ENCODE measurements at places on chromosomes 7 and 10.

DNA sequence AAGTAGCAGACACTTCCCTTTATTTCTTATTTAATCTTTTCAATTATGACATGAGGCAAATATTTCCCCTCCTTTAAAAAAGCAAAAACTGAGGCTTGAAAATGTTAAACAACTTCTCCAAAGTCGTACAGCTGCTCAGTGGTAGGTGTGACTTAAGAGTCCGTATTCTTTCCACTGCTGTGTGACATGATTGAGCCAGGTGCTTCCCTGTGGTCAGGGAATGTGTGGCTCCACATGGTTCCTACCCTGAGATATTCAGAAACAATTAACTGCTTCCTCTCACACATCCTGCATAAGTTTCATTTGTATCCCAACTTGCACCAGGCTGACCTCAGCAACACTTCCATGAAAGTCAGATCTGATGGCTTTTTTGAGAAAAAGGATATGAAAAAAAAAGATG lies 13.6 kb downstream of the OPALIN start:
- DNase-seq: no peak

DNA sequence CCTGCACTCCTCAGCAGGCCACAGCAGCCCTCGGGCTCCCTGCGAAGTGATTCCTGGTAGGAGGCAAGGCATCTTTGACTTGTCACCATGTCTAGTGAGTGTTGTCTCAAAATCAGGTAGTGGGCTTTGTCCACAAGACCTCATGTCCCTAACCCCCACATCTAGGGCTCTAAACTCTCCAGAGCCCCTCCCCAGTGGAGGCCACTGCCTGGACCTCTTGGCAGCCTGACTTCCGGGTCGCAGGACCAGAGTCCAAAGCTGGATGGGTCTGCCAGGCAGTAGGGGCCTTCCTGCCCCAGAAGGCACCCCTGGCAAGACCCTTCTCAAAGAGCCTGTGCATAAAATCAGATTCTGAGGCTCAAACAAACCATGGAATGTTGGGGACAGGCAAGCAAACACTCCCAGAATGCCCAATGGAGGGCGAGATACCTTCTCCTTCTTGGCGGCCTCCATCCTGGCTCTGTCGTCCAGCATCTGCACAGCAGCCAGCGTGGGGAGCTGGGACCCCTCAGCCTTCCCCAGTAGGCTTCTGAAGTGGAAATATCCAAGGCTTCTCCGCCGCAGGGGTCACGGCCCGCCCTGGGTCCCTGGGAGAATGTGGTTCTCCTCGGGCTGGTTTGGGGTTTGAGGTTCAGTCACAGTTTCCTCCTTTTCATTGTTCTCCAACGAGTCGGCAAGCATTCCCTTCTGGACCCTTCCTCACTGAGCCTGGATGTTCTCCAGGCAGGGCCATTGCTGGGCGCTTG lies 586 bp downstream of the GCK start:
- DNase-seq: no peak

DNA sequence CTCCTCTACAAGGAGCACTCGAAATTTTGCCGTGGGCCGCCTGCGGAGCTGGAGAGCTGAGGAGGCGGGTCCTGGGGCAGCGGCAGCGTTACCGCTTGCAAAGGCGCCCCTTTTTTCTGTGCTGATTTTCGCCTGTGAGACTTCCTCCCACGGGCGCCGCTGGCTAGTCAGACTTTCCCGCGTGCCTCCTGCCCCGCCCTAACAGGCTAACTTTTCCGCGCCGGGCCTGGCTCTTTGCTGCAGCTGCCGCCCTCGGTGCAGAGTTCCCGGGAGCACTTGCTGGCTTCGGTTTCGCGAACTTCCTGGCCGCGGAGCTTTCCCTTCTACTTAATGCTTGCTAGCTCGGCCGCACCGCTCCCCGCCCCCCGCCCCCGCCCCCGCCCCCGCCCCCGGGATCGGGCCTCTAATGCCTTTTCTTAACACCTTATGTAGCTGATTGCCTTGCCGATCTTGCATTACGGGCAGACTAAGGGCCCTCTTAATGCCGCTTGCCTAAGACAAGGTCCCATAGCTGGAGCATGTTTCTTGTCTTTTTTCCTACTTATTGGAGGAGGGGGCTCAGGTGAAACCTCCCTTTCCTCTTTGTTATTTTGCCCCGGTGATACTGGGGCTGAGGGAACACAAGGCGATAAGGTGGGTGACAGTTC lies 37.9 kb upstream of the RASGEF1A start:
- DNase-seq: no peak

- no peak for DNase-seq
These were observed 484.6 kb downstream of the RPS24 start for GRCh38 chr10:78518224-78518623.

DNA sequence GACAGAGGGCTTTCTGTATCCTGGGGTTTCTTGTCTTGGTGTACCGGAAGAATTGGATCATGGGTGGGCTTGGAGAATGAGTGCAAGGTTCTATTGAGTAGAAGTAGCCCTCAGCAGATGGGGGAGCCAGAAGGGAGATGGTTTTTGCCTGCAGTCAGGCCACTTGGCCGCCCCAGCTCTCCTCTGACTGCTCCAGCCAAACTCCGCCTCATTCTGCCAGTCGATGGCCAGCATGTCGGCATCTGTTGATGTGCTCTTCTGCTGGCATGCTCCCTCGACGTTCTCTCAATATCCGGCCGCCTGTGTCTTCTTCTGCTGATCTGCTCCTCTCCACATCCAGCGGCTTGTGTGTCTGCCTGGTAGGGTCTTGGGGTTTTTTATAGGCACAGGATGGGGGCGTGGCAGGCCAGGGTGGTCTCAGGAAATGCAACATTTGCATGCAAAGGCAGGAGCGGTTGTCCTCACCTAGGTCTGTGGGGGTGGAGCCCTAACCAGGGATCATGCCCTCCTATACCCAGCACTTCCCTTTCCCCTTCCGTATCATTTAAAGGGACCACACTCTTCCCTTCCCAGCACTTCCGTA lies 40.2 kb upstream of the TNS3 start:
- no peak for DNase-seq

DNA sequence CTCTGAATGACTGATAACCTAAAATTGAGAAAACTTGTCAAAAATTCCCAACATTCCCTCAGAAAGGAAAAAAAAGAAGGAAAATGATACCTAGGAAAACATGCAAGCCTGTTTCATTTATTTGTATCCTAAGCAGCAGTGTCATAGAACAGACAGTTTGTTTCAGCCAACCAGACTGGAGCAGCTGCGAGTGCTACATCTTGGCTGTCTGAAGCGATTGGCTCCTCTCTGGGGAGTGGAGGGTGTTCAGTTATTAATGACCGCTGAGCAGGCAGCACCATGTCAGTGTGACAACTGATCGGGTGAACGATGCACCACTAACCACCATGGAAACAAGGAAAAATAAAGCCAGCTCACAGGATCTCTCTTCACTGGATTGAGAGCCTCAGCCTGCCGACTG lies at the start of gene LRRN3:
LRRN3 (plus strand) TSS at position 282 of the 400 bp plus-strand sequence. CDS start 31,646 bp downstream, outside the sequence.
- no peak for DNase-seq

- DNase-seq: no peak
These were observed 36.2 kb downstream of the GNG11 start for GRCh38 chr7:93957767-93958166.

DNA sequence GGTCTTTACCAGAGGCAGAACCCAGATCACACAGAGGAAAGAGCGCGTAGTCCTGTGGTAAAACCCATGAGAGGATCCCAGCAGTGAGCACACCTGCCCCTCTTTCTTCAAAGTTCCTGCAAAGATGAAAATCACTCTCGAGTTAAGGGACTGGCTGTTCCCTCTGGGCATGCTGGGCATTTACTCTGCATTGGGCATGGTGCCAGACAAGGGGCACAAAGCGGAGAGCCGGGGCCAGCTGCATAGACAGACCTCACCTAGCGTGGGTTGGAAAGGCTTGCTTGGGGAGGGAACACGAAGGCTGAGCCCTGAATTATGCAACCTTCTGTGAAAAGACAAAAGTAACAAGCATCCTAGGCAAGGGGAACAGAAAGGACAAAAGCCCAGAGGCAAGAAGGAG lies 120.0 kb upstream of the TCERG1L start:
- DNase-seq: no peak

DNA sequence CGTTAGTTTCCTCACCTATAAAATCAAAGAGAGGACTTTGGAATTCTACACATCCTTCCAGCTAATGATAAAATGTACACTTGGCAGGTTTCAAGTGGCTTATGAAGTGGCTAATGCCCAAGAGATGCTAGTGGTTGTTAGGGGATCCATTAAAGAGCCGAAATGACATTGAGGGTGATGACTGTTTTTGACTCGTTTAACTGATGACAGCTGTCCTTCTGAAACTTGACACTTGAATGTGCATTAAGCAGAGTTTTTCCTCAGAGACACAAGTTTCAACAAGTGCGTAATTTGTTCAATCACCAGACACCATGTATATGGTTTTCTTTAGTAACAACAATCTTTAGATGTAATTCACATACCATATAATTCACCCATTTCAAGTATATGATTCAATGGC lies 1.6 kb upstream of the PRF1 start:
- DNase-seq: no peak

DNA sequence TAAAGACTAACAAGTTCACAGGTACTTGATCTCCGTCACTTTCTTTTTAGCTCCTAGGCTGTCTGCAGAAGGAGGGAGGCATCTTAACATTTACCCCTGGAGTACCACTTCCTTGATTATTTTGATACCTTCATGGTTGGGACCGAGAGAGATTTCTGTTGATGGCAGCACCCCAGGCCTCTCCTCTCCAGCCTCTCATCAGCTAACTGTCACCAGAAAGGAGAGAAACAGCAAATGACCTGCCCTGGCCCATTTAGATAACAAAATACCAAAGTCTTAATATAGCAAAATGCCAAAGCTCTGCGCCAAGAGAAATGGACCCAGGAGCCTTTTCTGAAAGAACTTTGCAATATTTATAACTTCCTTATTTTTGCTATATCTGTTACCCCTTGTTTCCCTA lies 30.0 kb upstream of the KLHL7 start:
- no peak for DNase-seq

GRCh38 chr7:199483-200249 lies 7.3 kb downstream of the FAM20C start:
- no peak for DNase-seq

DNA sequence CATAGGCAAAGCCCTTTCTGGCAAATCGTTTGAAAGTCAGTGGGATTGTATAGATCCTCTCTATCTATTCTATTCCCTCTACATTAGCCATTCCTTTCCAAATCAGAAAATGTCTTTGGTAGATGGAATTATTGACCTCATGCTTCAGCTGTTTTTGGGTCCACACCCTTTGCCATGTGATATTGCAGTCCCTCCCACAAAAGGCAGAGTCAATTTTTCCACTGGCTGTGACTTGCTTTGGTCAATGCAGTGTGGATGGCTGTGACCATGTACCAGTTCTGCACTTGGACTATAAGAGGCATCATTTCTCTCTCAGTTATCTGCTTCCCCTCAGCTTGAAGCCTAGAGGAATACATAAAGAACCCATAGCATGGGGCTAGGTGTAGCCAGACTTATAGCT lies 332.9 kb downstream of the PTEN start:
- no peak for DNase-seq

DNA sequence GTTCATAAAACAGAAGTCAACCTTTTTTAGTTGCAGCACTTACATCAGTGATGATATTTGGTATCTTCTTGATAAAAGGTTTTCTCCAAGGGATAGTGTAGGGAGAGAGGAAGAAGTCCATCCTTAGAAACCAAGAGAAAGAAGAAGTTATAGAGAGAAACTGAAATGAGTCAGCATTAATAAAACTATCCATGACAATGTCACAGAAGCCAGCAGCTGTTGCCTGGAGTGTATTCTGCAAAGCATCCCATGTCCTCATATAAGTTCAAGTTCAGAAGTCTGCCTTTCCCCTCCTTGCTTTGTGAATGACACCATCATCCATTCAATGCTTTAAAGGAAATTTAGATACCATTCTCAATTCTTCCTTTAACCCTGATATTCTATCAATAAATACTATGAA lies 14.4 kb upstream of the COL1A2 start:
- no peak for DNase-seq

DNA sequence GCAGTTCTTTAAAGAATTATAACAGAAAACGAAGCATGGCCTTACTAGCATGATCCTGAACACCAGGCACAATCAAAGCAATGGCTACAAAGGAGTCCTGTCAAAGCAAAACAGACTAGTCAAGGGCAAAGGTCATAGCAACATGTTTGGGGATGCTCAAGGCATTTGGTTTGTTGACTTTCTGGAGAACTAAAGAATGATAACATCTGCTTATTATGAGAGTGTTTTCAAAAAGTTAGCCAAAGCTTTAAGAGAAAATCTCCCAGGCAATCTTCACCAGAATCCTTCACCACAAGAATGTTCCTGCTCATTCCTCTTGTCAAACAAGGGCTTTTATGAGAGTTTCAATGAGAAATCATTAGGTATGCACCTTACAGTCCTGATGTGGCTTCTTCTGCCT lies 95.1 kb upstream of the CPXM2 start:
- no peak for DNase-seq

DNA sequence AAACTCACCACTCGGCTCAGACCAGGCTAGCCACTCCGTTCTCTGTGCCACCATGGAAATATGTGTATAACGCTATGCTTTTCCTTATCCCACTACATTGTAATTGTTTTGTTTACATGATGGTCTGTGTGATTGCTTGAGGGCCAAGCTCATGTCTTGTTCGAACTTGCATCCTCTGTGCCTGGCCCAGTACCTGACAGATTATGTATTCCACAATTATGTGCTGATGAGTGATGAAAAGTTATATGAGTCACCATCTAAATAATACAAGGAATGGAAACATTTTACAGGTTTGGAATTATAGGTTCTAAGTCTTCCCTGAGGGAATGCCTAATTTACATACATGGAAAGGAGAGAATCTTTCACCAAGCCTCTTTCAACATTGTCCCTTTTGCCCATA lies 137.4 kb downstream of the C7orf25 start:
- DNase-seq: no peak

DNA sequence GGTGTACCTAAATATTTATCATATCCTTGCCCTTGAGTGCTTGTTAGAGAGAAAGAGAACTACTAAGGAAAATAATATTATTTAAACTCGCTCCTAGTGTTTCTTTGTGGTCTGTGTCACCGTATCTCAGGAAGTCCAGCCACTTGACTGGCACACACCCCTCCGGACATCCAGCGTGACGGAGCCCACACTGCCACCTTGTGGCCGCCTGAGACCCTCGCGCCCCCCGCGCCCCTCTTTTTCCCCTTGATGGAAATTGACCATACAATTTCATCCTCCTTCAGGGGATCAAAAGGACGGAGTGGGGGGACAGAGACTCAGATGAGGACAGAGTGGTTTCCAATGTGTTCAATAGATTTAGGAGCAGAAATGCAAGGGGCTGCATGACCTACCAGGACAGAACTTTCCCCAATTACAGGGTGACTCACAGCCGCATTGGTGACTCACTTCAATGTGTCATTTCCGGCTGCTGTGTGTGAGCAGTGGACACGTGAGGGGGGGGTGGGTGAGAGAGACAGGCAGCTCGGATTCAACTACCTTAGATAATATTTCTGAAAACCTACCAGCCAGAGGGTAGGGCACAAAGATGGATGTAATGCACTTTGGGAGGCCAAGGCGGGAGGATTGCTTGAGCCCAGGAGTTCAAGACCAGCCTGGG lies 11.4 kb downstream of the SERPINE1 start:
- DNase-seq: peak; percentile 70

DNA sequence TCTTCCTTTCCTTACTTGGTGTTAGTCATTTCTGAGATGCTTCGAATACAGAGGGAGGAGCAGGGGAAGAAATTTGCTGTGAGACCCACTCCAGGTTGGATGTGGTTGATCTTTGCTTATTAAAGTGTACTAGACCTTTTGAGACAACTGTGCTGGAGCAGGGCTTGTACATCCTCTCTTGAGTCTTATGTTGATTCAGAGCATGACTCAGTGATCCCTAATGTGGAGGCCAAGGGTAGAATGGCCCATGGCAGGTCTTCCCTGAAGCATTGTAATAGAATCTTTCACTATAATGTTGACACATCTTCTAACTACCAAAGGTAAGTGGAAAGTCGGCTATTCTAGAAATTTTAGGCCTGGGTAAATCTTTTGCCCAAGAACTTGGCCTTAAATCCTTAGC lies 17.0 kb upstream of the SFR1 start:
- no peak for DNase-seq
